ENCODE measurements at places on chromosomes 4 and X.

- peak; percentile 54 for DNase-seq
Measured at GRCh38 chrX:18424482-18425198, 768 bp upstream of the CDKL5 start.

DNA sequence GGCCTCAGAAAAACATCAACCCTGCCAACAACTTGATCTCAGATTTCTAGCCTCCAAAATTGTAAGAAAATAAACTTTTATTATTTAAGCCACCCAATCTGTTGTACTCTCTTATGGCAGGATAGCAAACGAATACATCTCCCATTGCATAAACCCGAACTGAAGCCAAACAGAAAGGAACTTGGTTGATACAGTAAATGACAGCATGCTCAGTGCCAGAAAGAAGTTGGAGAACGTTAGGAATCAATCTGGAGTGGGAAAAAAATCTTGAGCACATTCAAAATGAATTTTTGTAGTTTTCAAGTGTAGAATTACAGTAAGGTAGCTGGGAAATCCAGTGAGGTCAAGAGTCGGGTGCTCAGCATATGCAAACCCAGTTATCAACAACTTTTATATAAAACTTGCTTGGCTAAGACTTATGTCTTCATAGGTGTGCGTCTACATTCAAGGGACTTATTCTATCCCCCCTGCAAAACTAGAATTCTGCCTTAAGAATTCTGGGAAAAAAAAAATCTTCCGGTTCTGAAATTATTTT lies 157.5 kb upstream of the ANKRD50 start:
- DNase-seq: no peak

DNA sequence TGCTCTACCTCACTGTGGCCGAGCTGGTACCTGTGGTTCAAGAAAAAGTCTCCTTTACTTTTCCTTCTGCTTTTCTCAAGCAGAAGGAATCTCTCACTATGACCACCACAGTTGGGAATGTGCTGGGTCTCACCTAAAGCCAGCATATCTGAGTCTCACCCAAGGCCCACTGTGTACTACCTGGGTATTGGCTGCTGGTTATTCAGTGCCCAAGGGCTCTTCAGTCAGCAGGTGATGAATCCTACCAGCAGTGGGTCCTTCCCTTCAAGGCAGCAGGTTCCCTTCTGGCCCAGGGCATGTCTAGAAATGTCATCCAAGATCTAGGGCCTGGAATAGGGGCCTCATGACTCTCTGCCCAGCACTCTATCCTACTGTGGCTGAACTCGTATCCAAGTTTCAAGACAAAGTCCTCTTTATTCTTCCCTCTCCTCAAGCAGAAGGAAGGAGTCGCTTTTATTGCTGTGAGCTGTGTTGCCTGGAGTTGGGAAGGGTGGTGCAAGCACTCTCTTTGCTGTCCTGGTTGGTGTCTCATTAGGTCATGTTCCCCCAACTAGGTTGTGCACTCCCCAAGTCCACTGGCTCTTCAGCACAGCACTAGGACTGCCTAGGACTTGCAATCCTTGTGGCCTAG lies 6.1 kb downstream of the CXCL10 start:
- no peak for DNase-seq

DNA sequence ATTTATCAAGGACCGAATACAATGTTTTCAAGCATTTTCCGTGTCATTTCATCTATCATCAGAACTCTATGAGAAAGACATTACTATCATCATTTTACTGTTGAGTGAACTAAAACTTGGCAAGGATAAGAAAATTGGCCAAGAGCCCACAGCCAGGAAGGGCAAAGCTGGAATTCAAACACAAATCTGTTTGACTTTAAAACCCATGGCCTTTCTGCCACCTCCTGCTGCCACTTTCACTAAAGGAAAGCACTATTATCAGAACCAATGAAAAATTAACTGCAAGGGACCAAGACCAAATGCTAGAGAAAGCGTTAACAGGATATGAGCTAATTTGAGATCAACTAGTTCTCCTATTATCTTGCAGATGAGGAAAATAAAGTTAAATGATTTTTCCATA lies 2759.2 kb downstream of the ARAP2 start:
- DNase-seq: no peak

DNA sequence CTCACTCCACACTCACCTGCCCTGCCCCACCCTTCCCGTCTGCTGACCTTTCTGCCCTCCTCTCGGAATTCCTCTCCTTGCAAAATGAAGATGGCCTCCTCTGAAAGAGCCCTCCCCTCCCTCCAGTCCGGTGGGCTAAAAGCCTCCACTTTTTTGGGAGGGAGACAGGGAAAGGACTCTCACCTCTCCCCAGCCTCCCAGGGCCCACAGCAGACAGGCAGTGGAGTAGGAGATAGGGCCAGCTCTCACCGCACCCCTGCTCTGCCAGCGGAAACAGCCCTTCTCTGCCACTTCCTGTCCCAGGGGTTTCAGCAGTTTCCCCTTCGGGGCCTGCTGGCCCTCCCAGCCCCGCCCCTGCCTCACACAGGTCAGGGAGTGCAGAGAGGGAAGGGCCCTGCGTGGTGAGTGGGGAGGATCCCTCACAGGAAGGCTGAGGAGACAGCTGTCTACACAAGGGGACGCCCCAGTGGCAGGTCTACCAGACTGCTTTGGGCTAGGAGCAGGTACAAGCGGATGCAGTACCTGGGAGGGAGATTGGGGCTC lies 18.2 kb downstream of the ELF4 start:
- no peak for DNase-seq
